Esophagus (tissue), 2 donors: ENCODE measurements at places on chromosomes 6 and 20. TPM values are rescaled to one million over a fixed set of nuclear protein-coding genes. Genes with fewer than 3 reads are reported as not detected.

The ZSCAN23 gene
- 0.14 TPM for polyA plus RNA-seq

The PTCHD4 gene
- polyA plus RNA-seq: 0.01 TPM

The SLC52A3 gene
- polyA plus RNA-seq: 5.6 TPM

The TUBB1 gene
- polyA plus RNA-seq: 0.04 TPM

The HSD17B8 gene
- 33.7 TPM for polyA plus RNA-seq

The TXNDC5 gene
- 20.4 TPM for polyA plus RNA-seq

The TOMM6 gene
- polyA plus RNA-seq: 226 TPM

The SCRT2 gene
- polyA plus RNA-seq: not detected

The FARS2 gene
- polyA plus RNA-seq: 5.0 TPM

The PCMTD2 gene
- polyA plus RNA-seq: 13.4 TPM
